ENCODE measurements at places on chromosomes 2 and 18.

DNA sequence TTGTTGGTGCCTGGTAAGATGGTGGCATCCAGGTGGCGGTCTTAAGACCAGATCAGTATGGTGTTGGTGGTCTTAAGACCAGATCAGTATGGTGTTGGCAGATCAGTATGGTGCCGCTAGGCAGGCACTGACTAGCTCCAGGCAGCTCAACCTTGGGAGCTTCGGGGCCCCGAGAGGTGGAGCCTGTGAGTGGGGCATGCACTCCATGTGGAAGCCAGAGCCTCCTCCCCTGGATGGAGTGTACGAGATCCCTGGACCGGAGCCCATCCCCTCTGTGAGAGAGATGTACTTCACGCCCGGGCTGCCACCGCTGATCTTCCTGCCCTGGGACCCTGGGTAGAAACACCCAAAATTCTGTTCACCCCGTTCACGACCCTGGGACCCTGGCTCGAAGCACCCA, 19.0 kb downstream of the MALT1 start:
- DNase-seq, result no peak

DNA sequence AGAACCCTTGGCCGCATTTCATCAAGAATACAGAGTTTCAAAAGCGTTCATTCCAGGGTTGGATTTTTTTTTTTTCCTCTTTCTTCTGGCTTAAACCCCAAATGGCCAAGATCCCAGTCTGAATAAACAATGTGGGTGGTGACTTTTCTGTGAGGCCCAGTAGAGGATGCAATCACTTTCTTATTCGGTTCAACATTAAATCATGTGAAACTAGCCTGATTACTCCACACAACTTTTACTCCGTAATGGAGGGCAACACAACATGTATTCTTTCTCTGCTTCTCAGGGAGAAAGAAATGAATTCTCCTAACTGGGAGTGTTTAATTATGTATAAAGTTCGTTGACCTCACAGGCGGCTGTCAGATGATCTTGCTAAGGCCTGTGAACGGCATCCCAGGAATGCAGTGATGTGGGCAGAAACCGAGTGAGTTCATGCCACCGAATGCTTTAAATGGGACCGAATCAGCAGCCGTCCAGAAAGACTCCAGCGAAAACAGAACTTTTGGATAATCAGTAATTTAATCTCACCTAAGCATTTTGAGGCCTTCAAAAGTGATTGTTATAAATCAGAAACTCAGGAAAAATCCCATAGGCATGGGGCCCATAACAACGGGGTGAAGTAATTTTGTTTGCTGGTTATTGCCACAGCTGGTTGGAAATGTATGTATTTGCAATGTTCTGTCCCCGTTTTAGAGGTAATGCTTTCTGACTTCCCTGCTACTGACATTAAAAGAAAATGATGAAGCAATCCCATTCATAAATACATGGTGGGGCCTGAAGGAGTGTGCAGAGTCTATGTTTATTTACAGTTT, 81.5 kb downstream of the BCL2 start:
- peak; percentile 84 for DNase-seq

DNA sequence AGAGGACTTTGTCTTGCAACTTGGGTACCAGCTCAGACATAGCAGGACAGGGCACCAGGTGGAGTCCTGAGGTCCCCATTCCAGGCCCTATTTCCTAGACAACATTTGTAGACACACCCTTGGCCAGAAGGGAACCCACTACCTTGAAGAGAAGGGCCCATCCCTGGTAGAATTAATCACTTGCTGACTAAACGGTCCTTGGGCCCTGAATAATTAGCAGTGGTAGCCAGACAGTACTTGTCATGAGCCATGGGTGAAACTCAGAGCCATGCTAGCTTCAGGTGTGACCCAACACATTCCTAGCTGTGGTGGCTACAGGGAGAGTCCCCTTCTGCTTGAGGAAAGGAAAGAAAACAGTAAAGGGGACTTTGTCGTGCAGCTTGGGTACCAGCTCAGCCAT, 28.5 kb upstream of the ACTR2 start:
- peak; percentile 55 for DNase-seq

DNA sequence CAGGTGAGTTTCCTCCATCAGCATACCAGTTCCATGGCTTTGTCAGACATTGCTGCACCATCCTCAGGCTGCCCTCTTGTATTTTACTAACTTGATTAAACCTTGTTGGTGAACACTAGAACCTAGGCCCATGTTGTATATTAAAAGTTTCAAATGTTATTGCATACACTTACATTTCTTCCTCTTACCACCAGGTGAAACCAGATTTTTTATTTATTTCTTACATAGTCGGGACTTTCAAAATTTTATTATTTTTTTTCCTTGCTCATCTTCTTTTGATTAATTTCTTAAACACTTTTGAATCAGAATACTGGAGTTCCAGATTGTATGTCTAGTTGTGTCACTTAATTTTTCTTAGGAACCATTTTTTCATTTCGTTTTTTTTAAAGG, 5.9 kb downstream of the CERS6 start:
- DNase-seq, result no peak

- peak; percentile 11 for DNase-seq
Observed at GRCh38 chr2:141455211-141455826, 675.5 kb downstream of the LRP1B start.

DNA sequence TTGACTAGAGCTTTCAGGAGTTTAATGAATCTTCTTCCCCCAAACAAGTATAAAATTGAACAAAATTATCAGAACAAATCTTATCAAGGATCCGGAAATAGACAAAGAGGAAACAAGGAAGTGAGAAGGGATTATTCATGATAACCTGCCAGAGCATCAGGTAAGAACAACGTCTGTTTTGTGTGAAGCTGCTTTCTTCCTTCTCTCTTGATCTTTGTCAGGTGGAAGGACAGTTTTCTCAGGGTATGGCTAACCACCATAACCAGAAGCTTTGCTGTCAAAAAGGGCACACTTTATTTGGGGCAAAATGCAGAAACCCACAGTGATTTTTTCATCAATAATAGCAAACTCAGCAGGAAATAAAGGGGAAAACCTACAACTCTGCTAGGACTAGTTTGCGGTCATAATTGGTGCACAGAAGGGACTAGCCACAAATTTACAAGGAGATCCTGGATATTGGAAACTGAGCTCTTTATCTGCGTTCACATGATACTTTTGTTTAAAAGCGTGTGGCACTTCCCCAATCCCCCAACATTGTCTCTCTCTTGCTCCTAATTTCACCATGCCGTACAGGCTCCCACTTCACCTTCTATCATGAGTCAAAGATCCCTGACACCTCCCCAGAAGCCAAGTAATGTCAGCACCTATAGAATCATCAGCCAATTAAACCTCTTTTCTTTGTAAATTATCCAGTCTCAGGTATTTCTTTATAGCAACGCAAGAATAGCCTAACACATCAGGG, 124.2 kb downstream of the FSIP2 start:
- no peak for DNase-seq

- no peak for DNase-seq
Observed at GRCh38 chr18:62018759-62019041, 125.9 kb upstream of the RNF152 start.

DNA sequence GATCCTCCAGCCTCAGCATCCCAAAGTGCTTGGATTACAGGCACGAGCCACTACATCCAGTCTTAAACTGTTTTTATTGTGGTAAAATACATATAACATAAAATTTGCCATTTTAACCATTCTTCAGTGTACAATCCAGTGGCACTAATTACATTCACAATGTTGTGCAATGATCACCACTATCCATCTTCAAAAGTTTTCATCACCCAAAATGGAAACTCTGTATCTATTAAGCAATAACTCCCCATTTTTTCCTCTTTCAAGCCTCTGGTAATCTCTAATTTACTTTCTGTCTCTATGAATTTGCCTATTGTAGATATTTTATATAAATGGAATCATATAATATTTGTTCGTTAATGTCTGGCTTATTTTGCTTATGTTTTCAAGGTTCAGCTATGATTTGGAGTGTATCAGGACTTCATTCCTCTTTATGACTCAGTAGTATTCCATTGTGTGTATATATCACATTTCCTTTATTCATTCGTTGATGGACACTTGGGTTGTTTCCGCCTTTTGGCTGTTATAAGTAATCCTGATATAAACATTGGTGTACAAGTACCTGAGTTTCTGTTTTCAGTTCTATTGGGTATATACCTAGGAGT, 71.8 kb downstream of the GFPT1 start:
- DNase-seq, result no peak

DNA sequence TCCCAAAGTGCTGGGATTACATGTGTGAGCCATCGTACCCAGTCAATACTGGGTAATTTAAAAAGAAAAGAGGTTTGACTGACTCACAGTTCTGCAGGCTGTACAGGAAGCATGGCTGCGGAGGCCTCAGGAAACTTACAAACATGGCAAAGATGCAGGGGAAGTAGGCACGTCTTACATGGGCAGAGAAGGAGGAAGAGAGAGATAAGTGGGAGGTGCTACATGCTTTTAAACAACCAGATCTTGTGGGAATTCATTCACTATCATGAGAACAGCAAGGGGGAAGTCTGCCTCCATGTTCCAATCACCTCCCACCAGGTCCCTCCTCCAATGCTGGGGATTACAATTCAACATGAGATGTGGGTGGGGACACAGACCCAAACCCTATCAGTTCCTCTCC, 192.5 kb downstream of the ATAD2B start:
- no peak for DNase-seq

DNA sequence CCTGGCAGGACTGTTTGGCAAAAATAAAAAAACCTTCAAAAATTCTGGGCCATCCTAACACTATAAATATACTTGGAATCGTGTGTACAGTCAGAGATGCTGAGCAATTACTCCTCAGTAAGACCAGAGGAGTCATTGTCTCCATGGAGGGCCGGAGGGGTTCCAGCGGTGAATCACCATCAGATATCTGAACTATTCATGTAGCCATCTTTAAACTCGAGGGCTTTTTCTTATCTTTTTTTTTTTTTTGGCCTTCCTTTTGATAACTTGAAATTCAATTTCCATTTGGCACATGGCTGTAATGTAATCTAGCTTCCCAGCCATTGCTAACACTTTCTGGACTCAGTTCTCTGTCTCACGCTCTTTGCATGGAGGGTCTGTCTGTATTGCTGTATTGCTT, 7.4 kb upstream of the FHL2 start:
- DNase-seq, result peak; percentile 72

DNA sequence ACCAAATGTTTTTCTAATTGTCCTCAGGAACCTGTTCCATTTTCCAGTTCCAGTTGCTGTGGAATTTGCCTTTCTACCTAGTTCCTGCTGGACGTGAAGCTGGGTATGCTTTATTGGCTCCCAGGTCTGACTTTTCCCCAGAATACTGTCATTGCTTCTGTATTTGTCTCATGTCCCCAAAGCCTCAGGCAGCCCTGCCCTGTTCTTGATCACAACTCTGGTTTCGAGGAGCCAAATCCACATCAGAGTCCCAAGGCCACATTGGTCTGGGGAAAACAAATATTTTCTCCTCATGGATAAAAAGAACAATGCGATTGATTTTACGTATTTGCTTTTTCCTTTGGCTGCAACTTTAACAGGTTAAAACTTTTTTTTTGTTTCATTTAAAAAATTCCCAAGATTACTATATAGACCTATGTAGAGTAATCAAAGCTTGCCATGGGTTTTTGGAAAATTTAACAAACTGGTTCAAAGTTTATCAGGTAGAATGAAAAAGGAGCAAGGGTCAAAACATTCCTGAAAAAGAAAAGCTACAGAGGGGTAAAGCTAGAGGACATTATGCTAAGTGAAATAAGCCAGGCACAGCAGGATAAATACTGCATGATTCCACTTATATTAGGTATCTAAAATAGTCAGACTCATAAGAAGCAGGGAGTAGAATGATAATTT, 85.2 kb downstream of the MDH1 start:
- DNase-seq, result no peak

- no peak for DNase-seq
Observed at GRCh38 chr2:166610913-166611305, 116.9 kb upstream of the SCN7A start.

DNA sequence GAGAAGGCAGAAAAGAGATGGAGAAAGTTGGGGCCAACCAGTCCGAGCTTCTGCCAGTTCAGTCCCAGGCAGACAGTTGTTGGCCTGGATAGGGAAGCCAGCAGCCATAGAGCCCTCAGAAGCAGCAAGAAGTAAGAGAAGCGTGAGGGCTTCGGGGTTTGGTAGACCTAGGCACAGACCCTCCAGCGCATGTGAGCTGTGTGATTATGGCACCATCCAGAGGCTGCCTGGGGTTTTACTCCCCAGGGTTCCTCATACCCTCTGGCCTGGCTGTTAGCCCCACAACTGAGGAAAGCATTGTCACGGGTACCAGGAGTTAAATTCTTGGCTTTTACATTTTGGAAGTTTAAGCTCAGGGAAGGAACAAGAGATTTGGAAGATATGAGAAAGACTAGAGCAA, 93.7 kb upstream of the RAB6C start:
- DNase-seq, result no peak

- no peak for DNase-seq
Observed at GRCh38 chr18:7370375-7370774, 139.5 kb downstream of the LRRC30 start.

- peak; percentile 95 for DNase-seq
Observed at GRCh38 chr2:58289029-58289428, 47.9 kb upstream of the FANCL start.

GRCh38 chr2:238151628-238152235, 7.0 kb upstream of the ERFE start:
- no peak for DNase-seq

- no peak for DNase-seq
Observed at GRCh38 chr2:16296038-16296290, 355.6 kb downstream of the MYCN start.

GRCh38 chr2:178143481-178143880, 31.2 kb downstream of the RBM45 start:
- no peak for DNase-seq
